Fibroblast of gingiva (primary cell): ENCODE measurements at places on chromosomes 12 and 14.
A peak's percentile ranks its signal among the peaks of the same experiment; 100 is the strongest.

DNA sequence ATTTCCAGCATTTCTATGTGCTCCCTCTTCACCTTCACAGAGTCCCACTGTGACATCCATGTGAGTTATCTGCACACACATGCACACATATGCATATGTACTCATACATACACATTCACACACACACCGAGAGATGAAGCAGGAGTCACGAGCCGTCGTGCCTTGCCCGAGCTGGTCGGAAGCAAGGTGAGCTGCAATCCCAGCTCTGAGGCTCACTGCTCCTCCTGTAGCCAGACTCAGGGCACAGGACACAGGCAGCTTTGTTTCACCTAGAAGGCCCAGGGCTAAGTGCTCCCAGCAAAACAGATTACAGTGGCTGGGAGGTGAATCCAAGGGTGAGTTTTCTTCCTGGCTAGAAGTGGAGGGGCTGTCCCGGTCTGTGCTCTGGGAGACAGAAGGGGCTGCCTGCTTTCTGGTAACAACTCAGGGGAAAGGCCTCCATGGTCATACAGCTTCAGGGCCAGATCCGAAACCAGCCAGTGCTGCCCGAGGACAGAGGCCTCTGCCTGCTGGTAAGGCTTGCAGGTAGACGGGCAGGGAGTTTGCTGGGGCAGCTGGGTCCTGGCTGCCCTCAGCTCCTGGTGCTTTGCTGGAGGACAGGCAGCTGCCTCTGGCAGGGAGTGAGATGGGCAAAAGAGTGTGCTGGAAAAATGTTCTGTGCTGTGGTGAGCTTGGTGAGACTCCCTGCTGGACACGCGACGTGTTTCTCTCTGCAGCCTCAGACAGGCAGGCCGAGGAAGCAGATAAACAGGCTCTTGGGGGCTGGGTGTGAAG lies 123.7 kb downstream of the CRACR2A start:
- DNase-seq = no peak

- DNase-seq = peak; percentile 77
Observed at GRCh38 chr12:121296618-121297434, at the start of gene CAMKK2. Gene CAMKK2 (minus strand): TSS chr12:121296709. CDS start chr12:121274526, 22,183 bp downstream.

DNA sequence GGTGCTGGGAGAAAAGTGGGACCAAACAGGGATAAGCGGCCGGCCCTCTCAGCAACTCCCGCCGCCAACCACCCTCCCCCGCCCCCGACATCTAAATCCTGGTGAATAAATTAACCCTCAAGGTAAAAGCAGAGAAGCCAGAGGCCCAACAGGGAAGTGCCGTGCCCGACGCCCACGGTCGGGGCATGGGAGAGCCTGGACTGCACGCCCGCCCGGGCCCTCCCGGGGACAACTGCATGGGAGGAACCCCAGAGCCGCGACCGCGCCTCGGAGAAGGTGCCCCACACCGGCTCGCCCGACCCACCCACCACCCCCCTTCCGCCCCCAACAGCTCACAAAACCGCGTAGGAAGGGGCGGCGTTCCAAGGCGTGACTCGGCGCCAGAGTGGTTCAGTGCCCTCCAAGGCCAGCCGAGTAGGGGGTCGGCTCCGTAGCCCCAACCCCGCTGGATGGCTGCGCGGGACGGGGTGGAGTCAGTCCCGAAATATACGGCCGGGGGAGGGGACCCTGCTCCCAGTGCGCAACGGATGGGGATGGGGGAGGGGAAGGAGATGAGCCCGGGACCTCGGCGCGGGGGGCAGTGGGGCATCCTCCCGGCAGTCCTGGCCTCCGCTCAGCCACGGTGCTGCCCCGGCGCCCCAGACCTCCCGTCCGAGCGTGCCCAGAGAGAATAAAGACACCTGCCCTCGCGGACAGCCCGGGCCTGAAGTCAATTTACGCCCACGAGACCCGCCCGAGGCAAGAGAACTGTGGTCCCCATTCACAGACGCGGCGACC lies 732 bp downstream of the SLC25A29 start:
- no peak for DNase-seq

DNA sequence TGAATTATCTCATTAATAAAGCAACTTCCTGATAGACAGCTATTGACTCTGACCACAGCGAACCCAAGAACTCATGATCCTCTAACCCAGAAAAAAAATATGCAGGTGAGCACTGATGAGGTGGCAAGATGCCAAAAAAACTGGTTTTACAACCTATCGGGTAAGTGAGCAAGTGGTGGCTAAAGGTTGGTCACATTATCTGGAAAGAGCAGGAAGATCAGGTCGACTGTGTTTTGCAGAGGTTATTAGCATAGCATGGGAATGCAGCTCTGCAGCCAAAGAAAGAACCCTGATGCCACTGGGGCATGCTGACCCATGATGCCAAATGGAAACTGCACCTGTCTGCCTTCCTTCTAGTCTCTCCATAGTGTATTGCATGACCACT lies 23.5 kb downstream of the BHLHE41 start:
- no peak for DNase-seq

GRCh38 chr12:64611341-64612284 lies 1.3 kb downstream of the RASSF3 start:
- peak; percentile 35 for DNase-seq
